ENCODE measurements at places on chromosomes 1 and 21.

GRCh38 chr1:225767634-225768540, 9.7 kb upstream of the SRP9 start:
- no peak for DNase-seq

- no peak for DNase-seq
Measured at GRCh38 chr1:16009678-16010077, 5.6 kb downstream of the SRARP start.

- DNase-seq, result peak; percentile 30
Measured at GRCh38 chr1:157852476-157852875, 10.9 kb upstream of the CD5L start.

GRCh38 chr1:27994060-27994459, 34.3 kb downstream of the XKR8 start:
- no peak for DNase-seq

DNA sequence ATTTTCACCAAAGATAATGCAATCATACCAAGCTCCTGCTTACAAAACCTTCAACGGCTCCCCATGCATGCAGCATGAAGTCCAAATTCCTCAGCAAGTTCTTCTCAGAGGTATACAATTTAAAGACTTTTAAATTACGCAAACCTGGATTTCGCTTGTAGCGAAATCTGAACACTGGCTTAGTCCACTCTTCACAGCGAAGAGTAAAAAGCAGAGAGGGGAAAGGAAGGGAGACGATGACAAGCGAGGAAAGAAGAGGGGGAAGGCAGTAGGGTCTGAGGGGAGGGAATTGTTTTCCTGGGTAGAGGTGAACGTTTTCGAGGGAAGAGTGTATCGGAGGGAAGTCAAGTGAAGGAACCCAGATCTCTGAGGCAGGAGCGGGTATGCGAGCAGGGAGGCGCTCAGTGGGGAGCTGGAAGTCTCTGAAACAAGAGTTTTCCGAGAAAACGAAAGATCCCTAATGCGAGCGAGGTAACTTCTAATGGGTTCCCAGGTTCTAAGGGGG, 790 bp downstream of the TESK2 start:
- DNase-seq, result peak; percentile 61

GRCh38 chr21:39630827-39631226, 18.1 kb downstream of the B3GALT5 start:
- DNase-seq, result no peak

GRCh38 chr1:97209381-97209957, 487.9 kb downstream of the PTBP2 start:
- peak; percentile 36 for DNase-seq

- peak; percentile 77 for DNase-seq
Measured at GRCh38 chr1:173406783-173407230, 70.3 kb upstream of the PRDX6 start.

- no peak for DNase-seq
Measured at GRCh38 chr1:168202941-168203654, 22.7 kb upstream of the SFT2D2 start.

DNA sequence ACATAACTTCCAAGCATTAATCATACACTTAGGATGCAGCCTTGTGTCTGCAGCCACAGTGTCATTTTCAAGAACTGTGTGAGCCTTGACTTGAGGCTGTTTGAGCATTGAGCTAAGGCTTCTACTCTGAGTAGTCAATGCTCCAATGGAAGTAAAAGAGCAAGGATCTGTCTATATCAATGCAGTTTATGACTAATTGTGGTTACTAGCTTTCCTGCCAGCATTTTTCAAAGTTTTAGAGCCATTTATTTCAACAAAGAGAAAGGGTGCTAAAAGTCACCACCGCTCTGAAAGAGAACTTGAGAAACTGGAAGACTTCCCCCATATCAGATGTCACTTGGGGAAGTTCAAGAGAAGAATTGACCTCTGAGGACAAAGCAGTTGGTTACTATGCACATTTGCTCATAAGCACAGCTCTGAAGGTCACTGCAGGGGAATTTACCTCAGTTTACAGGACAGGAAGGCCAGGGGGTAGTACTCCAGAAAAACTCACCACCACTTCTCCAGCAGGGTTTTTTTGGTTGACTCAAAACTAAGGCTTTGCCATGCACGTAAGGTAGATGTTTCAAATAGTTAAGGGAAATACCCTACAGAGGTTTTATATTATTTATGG, 24.5 kb upstream of the RGS1 start:
- no peak for DNase-seq

GRCh38 chr1:112937070-112937469, 18.9 kb downstream of the SLC16A1 start:
- no peak for DNase-seq

DNA sequence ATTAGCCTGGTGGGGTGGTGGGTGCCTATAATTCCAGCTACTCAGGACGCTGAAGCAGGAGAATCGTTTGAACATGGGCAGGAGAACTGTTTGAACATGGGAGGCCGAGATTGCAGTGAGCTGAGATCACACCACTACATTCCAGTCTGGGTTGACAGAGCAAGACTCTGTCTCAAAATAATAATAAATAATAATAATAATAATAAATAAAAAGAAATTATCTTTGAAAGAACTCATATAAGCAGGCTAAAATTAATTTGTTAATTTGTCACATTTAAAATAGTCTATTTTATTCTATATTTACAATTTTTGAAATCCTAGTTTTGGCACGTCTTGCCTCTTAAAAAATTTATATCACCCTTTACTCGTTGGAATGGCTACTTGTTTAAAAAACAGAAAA, 27.6 kb downstream of the CD247 start:
- no peak for DNase-seq

DNA sequence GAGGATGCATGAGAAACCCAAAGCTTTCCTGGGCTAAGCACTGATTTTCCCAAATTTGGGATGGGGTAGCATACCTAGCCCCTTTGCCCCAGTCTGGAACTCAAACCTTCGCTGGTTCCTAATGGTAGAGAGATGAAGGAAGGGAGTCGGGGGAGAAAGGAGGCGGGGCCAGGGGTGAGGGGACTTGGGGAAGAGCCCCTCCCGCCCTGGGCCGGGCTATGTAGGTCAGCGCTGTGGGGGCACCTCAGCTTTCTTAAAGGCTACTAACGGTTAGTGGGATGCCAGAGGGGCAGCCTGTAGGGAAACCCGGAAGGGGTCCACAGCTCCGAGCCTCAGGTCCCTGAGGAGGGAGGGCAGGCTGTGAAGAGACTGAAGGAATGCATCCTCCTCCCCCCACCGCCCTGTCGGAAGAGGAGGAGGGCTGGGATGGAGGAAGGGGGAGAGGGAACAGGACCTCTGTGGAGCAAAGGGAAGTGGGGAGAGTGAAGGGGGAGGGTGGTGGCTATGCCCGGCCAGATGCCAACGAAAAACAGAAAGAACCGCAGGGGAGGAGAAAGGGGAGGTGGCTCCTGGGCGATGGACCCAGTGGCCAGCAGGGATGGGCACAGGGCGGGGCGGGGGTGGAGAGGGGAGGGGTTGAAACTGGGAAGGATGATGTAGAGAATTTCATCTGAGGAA, 1.3 kb downstream of the CADM3 start:
- DNase-seq, result no peak

DNA sequence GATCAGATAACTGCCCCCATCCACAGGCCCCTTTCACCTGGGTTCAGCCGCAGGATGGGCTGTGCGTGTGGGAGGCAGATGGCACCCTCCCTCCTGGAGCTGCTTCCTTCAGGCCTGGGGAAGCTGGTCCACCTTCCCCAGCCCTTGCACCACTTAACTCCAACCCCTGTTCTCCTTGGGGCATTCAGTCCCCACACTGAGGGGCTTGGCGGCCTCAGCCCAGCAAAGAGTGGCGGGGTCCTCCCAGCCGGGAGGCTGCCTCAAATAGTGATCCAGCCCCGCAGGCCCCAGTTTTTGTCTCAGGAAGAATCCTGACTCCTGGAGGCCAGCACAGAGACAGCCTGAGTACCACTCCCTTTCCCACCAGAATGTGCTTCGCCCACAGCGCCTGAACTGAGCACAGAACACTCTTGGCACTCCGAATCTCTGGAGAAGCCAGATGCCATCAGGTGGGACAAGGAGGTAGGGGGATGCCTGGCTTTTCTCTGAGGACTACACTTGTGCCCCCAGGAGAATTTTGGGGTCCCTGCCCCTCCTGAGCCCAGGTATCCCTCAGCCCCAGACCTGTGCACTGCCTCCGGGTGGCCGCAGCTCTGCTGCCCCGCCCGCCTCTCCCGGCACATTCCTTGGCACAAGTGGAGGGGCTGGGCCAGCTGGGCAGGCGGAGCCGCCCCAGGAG, 936 bp downstream of the PAQR6 start:
- peak; percentile 41 for DNase-seq

DNA sequence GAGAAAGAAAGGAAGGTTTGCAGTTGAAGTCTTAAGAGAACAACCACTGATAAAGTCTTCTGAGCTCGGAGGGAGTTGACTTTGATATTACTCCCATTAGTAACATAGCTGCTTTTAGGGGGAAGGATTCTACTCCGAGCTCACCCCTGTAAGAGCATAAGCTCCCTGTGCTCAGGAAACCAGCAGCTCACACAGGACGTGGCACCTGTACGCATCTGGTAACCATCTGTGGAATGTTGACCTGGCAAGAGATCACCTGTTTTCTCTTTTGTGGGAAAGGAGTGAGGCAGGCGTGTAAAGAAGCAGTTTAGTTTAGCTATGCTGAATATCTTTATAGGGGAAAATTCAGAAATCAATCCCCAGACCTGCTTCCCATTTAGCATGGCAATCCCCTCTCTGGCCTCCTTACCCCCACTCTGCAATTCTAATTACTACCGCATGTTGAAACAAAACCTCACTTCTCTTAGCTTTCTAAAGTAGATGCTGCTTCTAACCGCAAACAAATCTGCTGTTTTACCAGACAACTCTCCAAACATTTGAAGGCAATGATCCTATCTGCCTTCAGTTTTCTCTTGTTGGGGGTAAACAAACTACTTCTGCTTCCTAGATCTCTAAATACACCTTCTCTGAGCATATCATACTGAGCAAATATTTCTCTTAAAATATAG, 121.8 kb upstream of the KCNK1 start:
- no peak for DNase-seq

DNA sequence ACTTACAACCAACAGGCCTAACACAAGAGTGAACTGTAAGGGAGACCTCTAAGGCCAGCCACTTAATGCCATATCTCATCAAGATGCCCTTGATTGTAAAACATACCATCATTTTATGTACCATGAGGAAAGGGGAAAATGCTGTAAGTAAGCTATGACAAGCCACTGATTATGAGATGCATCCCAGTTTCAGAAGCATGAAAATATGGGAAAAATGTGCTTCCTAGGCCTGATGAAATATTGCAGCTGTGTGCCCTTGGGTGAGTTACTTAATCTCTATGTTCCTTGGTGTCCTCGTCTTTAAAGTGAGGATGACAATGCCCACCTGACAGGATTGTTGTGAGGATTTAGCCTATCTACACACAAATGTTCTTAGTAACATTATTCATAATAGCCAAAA, 28.9 kb downstream of the H3-3A start:
- DNase-seq, result no peak

DNA sequence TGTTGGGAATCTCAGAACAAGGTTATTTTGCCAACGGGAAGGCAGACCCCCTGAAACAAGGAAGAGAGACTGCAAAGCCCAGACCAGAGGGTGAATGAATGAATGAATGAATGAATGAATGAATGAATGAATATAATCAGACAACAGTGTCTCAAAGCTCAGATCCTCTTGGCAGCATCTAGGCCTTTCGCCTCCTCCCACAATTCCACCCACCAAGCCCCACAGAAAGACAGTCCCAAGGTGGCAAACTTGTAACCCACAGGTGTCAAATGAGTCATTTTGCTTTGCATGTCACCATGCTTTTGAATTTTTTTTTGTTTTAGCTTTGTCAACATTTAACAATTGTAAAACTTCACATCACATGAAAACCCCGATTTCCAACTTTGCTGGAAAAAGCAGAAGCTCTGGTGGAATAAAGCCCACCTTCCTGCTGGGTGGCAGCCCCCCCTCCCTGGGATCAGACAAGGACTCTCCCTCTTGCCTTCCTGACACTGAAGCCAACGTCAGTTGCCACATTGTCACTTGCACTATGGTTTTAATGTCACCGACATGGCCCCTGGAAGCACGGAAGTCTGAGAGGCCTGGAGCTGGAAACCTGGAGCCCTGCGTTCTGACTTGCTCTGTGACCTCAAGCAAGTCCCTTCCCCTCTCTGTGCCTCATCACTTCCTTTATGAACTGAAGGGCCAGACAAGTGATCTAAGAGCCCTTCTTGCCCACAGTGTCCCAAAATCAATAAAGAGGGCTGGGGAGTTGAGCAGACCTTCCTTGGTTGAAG, 134.6 kb upstream of the RUNX3 start:
- DNase-seq, result no peak

DNA sequence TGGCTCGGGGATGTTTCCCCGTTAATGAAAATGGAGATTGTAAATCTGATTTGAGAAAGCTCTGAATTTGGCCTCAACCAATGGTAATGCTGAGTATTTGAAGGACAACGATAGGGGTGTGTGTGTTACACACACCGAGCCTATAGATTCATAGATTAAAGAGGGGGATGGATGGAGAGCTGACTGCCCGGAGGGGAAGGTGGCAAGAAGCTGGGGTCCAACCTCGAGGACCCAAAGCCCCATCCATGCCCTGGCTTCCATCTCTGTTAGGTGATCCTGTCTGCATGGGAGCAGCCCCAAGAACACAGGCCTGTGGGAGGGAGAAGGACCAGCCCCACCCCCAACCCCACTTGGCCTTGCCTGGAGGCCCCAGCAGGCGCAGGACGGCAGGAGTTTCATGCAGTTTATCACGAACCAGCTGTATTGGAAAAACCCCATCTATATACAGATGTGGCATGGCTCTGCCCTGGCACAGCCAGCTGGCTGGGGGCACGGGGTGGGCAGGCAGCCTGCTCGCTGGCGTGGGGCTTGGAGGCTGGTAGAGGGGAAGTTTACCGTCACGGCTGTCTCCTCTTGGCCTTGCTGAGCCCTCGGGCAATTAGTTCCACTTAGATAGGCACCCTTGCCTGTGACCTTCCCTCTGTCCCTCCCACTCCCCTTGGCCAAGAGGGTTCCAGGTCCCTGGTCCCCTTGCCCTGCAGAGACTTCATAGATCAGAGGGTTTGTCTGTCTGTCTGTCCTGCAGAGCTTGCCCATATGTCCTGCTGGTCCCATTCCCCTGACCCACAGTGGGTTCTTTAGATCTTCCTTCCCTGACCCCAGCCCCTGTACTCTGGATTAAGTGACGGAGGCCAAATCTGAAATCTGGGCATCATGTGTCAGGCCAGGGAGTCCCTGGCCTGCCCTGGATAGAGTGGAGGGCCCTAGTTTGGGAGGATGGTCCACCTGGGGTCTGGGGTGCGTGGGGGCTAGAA, 3.0 kb downstream of the HSPB7 start:
- no peak for DNase-seq

DNA sequence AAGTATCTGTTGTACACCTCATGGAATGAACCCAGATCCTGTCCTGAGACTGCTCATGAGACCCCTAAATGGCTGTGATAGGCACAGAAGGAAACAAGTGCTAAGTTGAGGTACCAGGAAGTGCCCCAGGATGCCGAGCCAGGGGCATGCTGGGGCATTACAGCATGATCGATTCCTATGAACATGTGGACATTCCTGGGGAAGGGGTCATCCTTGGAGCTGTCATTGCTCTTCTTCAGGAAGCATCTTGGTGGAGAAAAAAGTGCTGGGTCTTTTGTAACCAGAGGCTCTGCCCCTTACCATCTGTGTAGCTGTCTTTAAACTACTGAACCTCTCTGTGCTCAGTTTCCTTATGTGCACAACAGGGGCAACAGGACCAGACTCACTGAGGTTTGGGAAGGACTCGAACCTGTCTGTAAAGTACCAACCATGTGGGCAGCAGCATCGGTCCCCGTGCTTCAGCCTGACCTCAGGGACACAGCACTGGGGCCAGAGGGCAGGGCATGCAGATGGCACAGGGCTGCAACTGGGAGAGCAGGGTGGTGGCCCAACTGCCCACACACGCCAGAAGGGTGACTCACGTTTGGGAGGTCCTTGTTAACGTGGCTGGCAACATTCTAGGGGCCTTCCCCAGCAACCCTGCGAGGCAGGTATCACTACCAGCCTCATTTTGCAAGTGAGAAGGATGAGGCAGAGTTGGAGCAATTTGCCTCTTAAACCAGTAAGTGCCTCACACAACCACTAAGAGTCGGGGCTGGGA, 142.3 kb upstream of the EDN2 start:
- DNase-seq, result no peak

All from DMS53 (cell line).